ENCODE measurements at places on chromosomes 16 and 17.
A peak's percentile ranks its signal among the peaks of the same experiment; 100 is the strongest.

DNA sequence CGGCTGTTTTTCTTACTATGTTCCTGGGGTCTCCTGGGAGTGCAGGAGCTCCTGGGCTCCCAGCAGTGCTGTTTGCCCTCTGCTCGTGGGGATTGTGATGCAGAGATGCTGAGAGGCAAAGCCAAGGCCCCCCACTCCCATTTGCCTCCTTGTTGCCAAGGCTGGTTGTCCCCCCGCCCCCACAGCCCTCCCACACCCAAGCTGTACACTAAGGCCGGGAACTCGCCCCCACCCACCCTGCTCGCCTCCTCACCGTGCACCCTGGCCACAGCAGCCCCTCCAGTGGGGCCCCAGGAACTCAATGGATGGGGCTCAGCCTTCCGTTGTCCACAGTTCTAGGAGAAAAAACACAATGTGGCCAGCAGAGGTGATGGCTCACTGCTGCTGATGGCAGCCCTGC, 10.2 kb downstream of the NLRC3 start:
- no peak for DNase-seq

GRCh38 chr16:83946154-83946780, 6.8 kb upstream of the OSGIN1 start:
- DNase-seq: no peak

DNA sequence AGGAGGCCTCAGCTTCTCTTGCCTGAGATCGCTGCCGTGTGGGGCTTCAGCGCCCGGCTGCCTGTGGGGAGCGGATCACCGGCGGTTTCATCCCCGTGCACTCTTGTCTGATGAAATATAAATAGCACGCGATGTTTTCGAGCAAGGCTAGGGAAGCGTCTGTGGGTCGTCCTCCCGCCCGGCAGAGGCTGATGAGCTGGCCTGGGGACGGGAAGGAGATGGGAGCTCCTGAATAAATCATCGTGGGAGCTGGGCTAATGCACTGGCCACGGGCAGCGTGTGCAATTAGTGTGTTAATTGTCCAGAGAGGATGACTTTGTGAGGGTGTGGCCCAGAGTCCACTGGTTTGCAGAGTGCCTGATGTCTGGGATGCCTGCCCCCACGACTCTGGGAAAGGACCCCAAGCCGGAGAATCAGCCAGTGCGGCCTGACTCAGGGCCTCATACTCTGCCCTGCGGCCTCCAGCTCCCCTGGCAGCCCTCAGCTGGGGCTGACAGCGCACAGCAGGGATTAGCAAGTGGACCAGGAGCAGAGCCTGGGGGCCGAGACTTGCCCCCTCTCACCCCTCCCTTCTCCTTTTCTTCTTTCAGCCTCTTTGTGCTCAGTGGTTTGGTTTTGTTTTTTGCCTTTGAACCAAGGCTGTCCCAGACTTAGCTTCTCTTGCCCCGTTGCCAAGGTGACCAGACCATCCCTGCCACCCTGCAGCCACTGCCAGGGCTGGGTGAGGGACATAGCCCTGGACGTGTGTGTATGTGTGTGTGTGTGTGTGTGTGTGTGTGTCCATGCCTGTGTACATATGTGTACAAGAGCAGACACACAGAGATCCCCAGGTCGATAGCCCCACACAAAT, 21.4 kb downstream of the KCNJ12 start:
- no peak for DNase-seq

GRCh38 chr16:49809062-49809461, 46.9 kb downstream of the ZNF423 start:
- DNase-seq: no peak

DNA sequence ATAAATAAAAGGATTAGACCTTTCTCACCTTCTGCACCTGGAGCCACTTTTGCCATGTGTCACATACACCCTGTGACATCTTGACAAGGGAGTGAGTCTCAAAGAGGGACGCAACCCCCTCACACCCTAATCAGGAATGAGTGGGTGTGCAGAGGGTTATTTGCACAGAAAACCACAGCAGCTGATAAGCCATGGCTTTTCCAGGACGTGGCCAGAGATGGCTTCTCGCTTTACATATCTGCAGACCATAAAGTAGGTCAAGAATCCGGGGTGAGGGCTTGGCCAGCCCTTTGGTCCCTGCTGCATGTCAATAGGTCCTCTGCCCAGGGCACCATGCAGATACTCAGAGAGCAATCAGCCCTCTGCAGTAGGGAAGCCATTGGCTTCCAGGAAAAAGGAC, 2.4 kb upstream of the CD300LF start:
- DNase-seq: no peak

DNA sequence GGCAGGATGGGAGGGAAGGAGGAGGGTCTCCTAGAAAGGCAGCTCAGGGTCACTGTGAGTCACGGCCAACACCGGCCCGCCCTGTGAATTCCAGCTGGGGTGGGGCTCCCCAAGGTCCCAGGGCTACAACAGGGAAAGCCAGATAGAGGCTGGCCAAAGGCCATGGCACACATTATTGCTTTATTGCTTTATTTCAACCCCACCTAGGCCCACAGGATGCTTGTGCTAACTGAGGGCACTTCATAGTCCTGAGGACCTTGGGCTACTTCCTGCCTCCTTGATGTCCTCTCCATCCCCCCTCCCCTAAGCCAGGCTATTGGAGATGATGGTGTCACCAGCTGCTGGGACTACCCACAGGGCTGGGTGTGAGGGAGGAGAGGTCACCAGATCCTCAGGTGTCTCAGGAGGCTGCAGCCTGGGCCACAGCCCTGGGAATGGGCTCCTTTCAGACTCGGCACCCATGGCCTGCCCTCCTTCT, 26.1 kb downstream of the LRRC75A start:
- no peak for DNase-seq

DNA sequence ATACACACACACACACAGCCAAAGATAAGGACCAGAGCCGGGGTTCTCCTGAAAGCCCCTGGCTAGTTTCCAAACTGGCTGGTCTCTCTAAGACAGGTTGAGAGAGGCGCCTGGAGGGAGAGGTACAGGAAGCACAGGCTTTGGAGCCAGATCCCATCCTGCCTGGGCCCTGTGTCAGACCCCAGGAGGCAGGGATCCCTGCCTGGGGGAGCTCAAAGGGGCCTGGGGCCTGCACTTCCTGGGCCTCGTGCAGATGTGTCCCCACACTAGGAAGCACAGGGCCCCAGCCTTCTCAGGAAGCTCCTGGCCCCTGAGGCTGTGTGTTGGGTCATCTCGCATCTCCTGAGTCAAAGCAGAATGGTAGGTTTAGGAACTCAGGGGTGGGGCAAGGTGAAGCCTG, 16.0 kb downstream of the SLC5A10 start:
- DNase-seq: no peak

- no peak for DNase-seq
Measured at GRCh38 chr17:68424861-68425260, 32.4 kb downstream of the WIPI1 start.

DNA sequence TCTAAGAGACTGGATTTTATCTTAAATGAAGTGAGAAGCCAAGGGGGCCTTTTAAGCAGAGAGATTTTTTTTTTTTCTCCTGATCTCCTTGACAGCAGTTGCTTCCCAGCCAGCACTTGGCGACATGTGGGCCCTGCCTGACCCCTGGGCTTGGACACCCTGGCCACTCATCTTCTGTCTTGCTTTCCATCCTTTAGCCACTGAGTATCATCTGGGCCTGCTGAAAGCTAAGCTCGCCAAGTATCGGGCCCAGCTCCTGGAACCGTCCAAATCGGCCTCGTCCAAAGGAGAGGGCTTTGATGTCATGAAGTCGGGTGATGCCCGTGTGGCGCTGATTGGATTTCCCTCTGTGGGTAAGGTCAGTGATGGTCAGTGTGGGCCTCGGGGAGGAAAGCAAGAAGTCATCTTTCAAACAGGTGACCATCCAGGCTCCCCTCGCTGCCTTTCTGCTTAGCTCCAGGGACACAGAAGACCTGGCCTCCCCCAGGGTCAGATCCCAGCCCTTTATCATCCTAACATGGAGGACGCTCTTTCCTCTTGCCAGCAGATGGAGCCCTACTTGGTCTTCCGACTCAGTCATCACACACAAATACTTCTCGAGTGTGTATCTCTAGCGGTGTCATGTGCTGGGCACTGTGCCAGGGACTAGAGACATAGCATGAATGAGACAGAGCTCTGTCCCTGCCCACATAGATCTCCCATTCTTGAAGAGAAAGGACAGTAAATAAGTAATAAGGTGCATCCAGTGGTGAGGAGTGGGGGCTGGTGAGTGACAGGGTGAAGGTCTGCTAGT, 6.1 kb downstream of the DRG2 start:
- DNase-seq: no peak

DNA sequence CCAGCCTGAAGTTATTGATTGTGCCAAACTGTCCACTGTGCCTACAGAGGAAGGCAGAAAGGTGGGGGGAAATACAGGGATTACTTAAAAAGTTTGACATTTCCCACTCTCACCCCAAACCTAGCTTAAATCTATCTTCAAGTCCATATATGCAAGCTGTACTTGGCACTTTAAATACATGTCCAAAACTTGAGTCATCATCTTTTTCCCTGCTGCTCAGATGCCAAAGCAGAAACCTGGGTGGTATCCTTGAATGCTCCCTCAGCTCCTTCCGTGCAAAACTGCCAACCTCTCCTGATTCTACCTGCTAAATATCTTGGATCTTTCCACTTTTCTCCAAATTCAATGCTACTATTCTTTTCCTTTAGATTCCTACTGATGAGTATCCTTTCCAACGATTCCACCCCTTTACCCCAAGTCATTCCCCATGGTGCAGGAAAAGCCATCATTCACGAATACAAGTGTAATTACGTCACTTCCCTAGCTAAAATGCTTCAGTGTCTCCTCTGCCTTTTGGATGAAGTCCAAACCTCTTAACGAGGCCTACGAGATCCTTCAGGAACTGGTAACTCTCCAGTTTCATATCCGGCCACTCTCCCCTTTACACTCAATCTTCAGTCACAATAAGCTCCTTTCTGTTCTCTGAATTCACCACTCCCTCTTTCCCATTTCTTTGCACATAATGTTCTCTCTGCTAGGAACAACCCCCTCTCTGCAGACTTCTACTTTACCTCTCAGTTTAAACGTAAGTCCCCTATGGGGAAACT, 9.3 kb downstream of the BECN1 start:
- no peak for DNase-seq

DNA sequence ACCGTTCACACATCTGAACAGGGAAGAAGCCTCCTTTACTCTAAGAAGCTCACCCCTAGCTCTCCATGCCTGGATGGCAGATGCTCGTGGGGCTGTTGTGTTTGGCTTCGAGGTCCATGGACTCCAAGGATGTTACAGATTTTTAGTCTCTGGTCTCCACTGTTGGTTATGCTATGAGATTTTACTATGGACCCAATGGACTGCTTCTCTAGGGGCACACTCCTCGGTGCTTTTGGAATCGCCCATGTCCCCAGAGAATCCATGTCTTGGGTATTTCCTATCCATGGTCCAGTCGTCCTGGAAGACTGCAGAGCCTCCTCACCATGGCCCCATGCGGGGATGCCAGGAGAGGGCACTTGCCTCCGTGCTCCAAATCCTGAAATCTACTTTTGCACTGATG, 83.4 kb downstream of the KCNJ12 start:
- no peak for DNase-seq

GRCh38 chr17:51079049-51079448, 41.6 kb downstream of the SPAG9 start:
- no peak for DNase-seq

DNA sequence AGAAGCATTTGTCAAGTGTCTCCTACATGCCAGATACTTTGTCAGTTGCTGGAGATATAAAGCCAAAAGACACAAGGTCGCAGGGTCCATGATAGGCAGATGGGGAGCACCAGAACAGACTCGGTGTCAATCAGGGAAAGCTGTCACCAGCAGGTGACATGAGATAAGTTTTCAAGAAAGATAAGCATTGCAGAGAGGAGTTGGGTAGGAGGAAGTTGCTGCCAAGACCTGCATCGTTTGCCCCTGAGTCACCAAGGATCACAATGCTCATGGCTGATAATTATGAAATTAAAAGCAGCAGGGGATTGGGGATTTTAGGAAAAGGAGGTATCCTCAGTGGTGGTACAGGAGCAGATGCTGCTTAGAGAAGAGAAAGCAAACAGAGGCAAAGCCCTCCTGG, 551.1 kb upstream of the CDH11 start:
- no peak for DNase-seq

DNA sequence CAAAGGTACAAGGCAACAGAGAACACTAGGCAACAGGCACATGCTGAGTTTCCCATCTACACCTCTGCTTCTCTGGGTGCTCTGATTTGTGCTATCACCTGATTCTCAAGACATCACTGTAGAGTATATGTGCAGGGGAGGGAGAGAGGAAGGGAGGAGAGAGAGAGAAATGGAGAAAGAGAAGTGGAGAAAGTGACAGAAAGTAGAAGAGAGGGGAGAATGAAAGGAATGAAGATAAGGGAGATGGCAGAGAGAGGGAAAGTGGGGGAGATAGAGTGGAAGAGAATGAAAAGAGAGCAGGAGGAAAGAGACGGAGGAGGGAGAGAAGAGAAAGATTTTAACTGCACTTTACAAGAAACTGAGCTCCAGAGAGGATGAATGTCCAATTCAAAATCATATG, 340.7 kb upstream of the CDH5 start:
- no peak for DNase-seq

DNA sequence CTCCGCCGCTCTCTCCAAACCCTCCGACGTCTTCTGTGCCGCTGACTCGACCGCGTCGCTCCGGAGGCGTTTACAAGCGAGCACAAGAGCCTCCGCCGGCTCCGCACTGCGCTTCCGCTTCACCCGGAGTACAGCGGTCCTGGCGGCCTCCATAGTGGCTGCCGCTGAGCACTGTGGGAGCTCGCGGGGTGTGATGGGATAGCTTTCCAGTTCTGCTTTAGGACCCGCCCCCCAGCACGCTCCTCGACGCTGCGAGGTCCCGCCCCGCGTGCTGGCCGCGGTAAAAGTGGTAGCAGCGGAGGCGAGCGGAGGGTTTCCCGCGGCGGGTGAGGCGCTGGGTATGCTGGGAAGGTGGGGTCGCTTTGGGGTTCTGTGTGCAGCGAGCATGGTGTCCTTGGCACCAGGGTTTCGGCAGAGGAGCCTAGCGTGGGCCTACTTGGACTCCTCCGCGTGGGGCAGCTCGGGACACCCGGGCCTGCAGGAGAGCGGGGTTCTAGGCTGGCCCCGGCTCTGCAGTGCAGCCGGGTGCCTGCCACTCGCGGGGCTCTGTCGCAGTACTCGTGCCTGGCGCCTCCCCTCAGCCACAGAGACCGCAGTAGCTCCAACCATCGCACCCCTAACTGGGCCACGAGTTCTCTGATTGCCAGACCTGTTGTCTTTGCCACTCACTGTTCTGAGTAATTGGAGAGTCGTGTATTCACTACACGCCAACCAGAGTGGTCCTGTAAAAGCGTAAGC, at the start of the genes PRMT7 and SLC7A6OS:
TSS of gene PRMT7 (plus strand) at position 246 of the 738 bp plus-strand sequence. CDS start 4,961 bp downstream, outside the sequence.
TSS of gene SLC7A6OS (minus strand) at position 173 of the 738 bp plus-strand sequence. CDS start at position 153, 20 bp downstream.
- DNase-seq: peak; percentile 91

DNA sequence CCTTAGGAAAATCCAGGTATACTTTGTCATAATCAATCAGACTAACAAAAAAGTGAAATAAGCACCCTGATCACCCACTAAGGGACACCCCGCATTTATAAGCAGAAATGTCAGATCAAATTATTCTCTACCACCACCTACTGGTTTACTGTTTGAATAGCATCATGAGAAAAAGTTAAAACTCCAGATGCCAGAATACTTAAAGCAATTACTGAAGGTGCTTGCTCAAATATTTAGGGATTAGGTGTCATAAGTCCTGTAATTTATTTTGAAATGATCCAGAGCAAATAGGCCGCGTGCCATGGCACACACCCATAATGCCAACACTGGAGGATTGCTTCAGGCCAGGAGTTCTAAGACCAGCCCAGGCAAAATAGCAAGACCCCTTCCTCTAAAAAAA, 2.3 kb downstream of the TOP2A start:
- no peak for DNase-seq

GRCh38 chr16:71367241-71367976, 8.9 kb downstream of the CALB2 start:
- no peak for DNase-seq
